ENCODE measurements at places on chromosomes 3 and 15.

GRCh38 chr3:71162221-71162620, 421.3 kb downstream of the FOXP1 start:
- DNase-seq: no peak

GRCh38 chr3:170692720-170693119, 106.8 kb upstream of the SLC7A14 start:
- no peak for DNase-seq

GRCh38 chr15:85137489-85138168, 156.0 kb downstream of the PDE8A start:
- peak; percentile 84 for DNase-seq

GRCh38 chr15:66663664-66664063, 38.4 kb upstream of the SMAD6 start:
- DNase-seq: no peak

- no peak for DNase-seq
Observed at GRCh38 chr3:52385157-52385556, 59.7 kb downstream of the SEMA3G start.

- DNase-seq: no peak
Observed at GRCh38 chr3:115077501-115078250, 69.4 kb downstream of the ZBTB20 start.

DNA sequence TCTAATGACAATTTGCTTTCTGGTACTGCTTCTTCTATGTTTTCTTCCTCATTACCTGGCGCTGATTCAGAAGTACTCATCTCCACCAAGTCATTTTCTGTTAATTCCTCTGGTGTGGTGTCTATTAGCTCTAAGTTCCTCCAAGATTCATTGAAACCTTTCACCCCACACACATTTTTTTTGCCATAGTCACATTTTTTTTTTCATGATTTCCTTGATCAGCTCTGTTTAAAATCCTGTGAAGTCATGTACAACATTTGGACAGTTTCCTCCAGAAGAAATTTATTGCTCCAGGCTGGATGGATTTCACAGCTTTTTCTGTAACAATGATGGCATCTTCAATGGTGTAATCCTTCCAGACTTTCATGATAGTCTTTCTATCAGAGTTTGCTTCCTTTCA, 243.2 kb upstream of the VEPH1 start:
- no peak for DNase-seq

DNA sequence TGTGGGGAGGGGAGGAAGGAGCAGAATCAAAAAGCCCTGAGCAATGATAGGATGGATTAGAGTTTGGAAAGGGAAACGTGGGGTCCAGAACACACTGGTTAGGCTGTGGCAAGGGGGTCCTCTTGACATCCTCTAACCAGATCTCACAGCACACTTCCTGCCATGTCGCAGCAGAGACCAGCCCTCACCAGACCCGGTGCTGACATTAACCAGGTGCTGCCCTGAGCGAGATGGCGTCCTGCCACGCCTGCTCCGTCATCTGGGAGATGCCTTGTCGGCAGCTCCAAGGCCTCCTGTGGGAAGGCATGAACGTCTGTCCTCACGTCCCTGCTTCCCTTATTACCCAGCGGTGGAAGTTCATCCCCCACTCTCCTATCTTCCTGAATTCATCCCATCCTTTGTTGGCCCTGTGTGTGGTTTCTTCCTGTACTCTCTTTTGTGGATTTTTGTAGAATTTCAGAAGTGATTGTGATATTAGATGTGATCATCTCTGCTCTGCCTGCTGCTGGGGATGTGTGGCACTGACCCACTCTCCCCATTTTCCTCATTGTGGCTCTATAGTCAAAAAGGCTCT, 29.4 kb upstream of the MYZAP start:
- no peak for DNase-seq

GRCh38 chr3:48548126-48548525, 8.5 kb downstream of the PFKFB4 start:
- no peak for DNase-seq

GRCh38 chr3:62631488-62631887, 243.7 kb downstream of the CADPS start:
- peak; percentile 52 for DNase-seq

DNA sequence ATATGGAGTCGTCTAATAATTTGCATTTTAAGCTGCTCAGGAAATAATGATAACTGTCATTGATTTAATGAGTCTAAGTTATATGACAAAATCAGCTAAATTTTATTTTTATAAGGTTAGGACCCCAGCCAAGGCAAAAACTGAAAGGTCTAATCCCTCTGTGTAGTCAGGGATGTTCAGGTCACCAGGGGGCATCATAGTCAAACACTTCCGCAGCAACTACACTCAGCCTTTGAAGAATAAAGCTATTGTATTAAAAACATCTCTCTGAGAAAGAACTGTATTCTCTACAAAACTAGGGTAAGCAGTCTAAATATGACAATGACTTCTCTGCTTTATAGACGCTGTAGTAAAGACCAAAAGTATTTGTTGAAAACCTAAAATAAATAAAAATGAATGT, 15.0 kb downstream of the INTS14 start:
- DNase-seq: no peak

DNA sequence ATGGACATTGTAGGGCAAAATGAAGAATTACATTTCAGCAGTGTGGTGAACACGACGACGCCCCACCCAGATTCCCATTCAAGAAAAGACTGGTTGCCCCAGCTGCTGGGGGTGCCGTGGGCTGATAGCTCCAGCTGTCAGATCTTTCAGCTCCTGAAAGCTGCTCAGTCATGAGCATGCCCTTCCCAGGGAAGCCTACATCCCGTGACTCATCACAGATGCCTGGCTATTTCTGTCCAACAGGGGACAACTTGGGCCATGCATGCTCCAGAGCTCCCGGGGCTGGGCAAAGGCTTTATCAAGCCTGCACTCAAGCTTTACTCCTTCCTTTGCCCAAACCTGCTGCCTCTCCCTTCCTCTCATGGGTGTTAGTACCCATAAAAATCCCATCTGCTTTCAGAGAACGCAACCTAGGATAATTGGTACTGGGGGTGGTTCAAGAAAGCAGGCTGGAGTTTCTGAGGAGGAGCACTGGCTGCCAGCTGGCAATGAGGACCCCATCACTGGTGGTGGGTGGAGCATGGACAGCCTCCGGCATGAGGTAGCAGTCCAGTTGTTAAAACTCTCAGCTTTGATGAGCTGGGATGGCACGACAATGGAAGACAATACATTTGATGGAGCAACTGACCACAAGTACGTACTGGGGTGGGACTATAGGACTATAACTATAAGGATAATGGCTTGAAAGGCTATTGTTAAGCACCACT, 16.4 kb upstream of the ST8SIA2 start:
- no peak for DNase-seq

DNA sequence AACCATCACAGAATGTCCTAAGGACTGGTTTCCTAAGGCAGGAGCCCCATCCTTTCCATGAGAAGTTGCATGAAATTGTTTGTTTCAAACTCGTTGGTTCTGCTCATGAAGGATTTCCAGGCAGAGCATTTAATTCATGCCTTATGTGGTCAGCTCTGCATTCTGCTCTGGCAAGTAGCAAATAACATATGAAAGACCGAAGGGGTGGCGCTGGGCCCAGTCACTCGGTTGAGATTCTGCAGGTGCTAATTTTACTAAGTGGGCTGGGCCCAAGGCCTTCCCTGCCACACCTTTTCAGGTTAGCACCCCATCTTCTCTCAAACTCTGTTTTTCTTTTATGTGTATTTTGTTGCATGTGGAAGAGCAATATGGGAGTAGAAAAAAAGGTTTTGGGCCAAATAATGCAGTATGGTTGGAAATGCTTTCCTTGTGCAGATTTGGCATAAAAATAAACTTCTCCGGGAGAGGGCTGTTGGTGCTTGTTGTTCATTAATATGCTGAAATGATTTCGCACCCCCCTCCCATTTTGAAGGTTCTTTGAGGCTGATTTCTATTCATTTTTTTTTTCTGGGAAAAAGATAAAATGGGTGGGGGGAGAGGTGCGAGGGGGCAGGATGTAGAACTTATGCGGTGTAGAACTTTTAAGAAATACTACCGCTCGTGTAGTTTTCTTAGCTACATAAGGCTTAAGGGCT, 182.9 kb upstream of the FEZF2 start:
- DNase-seq: no peak

- DNase-seq: no peak
Observed at GRCh38 chr3:49445391-49445790, 16.3 kb upstream of the NICN1 start.

- DNase-seq: no peak
Observed at GRCh38 chr15:70063980-70064379, 33.7 kb downstream of the TLE3 start.

GRCh38 chr15:60338810-60339209, 59.0 kb downstream of the ANXA2 start:
- DNase-seq: no peak

DNA sequence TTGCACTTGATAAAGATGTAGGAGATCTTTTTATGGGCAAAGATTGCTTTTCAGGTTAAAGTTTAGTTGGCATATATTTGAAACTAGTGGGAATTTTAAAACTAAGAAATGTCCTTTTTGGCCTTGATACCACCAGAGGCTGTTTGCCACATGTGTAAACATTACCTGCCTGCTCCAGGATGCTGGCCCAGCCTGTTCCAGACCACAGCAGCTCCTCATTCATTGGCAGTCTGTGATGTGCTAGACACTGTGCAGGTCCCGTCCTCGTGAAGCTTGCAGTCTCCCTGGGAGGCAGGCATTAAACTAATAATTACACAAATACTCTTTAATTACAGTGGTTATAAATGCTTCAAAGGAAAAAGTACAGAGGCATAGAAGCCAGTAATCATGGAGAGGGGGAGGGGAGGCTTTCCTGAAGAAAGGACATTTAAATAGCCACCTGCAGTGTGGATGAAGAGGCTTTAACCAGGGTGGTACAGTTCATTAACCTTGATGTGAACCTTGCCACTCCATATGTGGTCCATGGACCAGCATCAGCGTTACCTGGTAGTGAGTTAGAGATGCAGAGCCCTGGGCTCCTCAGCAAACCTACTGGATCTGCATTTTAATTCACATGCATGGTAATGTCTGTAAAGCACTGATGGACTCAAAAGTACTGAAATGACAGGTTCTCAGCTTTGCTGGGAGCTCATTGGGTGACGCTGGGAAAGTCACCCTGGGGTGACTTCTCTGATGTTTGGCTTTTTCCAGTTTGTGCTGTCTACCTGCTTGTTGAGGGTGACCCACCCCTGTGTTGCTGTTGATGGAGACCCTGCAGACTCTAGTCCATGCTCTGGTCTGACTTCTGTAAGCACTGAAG, 5.3 kb downstream of the ZNF710 start:
- DNase-seq: no peak

- DNase-seq: no peak
Observed at GRCh38 chr15:83709241-83709640, 55.3 kb downstream of the ADAMTSL3 start.

DNA sequence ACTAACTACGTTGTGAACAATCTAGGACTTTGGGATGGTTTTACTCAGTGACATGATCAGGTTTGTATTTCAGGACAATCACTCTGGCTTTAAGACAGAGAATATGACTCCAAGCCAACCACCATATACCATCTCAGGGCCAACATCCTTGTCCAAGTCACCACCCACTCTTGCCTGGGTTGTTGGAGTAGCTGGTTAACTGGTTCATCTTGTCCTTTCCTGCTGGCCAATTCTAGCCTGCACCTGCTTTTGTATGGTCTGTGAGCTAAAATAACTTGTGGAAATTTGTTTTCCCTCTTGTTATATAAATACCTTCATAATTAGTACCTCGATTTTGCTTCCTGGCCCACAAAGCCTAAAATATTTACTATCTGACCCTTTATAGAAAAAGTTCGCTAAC, 306.8 kb upstream of the STT3B start:
- no peak for DNase-seq

DNA sequence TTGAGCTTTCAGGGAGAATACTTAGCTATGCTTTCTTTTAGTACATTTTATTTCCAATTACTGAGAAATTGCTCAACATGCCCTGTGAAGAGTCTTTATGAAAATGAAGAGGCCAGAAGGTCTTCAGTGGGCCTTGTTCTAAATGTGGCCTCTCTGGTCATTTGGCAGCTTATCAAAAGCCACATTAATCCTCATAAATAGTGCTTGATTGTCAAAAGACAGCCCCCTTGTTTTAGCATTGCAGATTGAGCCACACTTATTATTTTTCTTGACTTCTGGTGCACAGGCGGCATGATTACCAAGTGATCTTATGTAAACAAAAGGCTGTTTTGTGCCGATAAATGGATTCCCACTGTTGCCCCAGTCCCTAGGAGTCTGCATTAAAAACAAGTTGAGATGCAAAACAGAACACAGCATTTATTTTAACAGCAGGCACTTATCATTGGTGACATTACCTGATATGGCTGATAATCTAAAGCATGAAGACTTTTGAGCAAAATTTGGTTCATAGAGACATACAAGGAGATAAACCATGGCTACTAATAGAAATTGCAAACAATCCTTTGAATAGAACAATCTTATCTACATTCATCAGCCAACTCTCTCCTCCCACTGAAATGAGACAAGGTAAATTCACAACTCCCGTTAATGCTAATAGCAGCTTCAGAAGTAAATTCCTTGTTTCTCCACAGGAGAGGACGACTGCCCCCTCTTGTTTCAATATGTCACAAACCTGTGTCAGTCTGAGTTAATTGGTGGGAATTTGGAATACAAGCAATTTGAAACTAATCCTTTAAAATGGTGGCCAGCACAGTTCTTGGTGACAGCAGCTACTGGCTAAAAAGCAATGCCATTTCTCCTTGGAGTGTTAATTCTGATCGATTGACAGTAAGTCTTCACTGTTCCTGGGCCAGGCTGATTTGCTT, 194.3 kb downstream of the NSUN3 start:
- DNase-seq: no peak

- DNase-seq: no peak
Observed at GRCh38 chr15:68593828-68594532, 15.2 kb downstream of the CORO2B start.

DNA sequence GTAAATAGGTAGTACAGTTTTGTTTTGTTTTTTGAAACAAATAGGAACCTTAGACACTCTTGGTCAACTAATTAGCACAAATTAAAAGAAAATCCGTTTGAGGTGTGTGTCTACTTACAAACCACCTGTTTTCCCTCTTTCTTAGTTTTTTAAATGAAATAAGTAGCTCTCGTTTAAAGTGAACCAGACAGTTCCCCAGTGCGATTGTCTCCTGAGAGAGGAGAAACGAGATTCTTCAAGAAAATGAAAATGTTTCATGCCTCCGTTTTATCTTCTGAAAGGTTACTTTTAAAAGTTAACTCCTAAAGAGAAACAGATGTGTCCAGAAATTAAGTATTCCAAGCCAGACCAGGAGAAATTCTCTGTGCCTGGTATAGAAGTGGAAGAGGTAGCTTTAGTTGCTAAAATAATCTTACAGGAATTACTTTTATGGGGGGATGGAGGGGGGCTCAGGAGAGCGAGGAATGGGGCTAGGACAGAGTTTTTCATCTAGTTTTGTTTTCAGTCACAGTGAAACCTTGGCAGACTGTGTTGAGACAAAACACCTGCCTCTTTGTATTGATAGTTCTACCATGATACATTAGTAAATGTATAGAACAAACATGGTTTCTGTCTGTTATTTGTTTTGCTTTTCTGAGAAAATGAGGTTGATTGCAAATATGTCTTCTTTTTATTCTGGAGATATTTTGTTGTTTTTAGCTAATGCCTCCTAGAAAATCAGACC, 155.1 kb upstream of the CNTN4 start:
- no peak for DNase-seq
